CD8-positive, alpha-beta memory T cell (primary cell): ENCODE measurements at places on chromosomes 7 and 10. TPM values are rescaled to one million over a fixed set of nuclear protein-coding genes. Genes with fewer than 3 reads are reported as not detected.

ELFN1 gene
- 0.20 TPM for polyA plus RNA-seq

SLIT1 gene
- polyA plus RNA-seq: 0.06 TPM

BUD23 gene
- 130 TPM for polyA plus RNA-seq

GRCh38 chr7:4079366-4079765, 602.7 kb upstream of the FOXK1 start:
- no peak for DNase-seq

- no peak for DNase-seq
These were observed 95.0 kb downstream of the CNOT4 start for GRCh38 chr7:135414850-135415439.
